ENCODE measurements at places on chromosomes 2 and 18. TPM values are rescaled to one million over a fixed set of nuclear protein-coding genes. Genes with fewer than 3 reads are reported as not detected.

MAPRE3 gene
- total RNA-seq = 0.17 TPM

CCDC142 gene
- total RNA-seq = 22.8 TPM

CD8A gene
- 0.05 TPM for total RNA-seq

REG1A gene
- total RNA-seq = not detected

SKA1 gene
- 18.0 TPM for total RNA-seq

VSNL1 gene
- not detected for total RNA-seq

DHRS9 gene
- not detected for total RNA-seq

DOK6 gene
- total RNA-seq = 1.0 TPM

ZSWIM2 gene
- total RNA-seq = not detected

IL36RN gene
- not detected for total RNA-seq

OXER1 gene
- total RNA-seq = not detected

ANKRD29 gene
- total RNA-seq = 4.2 TPM

EMILIN1 gene
- 33.7 TPM for total RNA-seq

FBXO11 gene
- 120 TPM for total RNA-seq

MDH1B gene
- 0.33 TPM for total RNA-seq

ZNF521 gene
- total RNA-seq = 173 TPM

SEMA4C gene
- 40.3 TPM for total RNA-seq

OLA1 gene
- 139 TPM for total RNA-seq

DUSP2 gene
- 0.98 TPM for total RNA-seq

OSBPL6 gene
- total RNA-seq = 5.3 TPM

SFTPB gene
- total RNA-seq = not detected

ICOS gene
- not detected for total RNA-seq

ALK gene
- total RNA-seq = not detected

PFN4 gene
- total RNA-seq = 0.23 TPM

KIF1A gene
- 0.05 TPM for total RNA-seq

KRTCAP3 gene
- total RNA-seq = 0.51 TPM

All from dermis blood vessel endothelial cell (primary cell).